ENCODE measurements at places on chromosomes 11 and 22. TPM values are rescaled to one million over a fixed set of nuclear protein-coding genes. Genes with fewer than 3 reads are reported as not detected.
A peak's percentile ranks its signal among the peaks of the same experiment; 100 is the strongest.

C11orf68 gene
- polyA plus RNA-seq: 17.0 TPM

DNAJB7 gene
- polyA plus RNA-seq: not detected

PHOX2A gene
- not detected for polyA plus RNA-seq

CHKA gene
- 11.1 TPM for polyA plus RNA-seq

SMTNL1 gene
- not detected for polyA plus RNA-seq

THY1 gene
- 16.5 TPM for polyA plus RNA-seq

GCAT gene
- 3.1 TPM for polyA plus RNA-seq

BCO2 gene
- 0.79 TPM for polyA plus RNA-seq

FANCF gene
- polyA plus RNA-seq: 10.9 TPM

TMPRSS13 gene
- polyA plus RNA-seq: not detected

ZNF214 gene
- 0.70 TPM for polyA plus RNA-seq

MMP27 gene
- polyA plus RNA-seq: not detected

DNA sequence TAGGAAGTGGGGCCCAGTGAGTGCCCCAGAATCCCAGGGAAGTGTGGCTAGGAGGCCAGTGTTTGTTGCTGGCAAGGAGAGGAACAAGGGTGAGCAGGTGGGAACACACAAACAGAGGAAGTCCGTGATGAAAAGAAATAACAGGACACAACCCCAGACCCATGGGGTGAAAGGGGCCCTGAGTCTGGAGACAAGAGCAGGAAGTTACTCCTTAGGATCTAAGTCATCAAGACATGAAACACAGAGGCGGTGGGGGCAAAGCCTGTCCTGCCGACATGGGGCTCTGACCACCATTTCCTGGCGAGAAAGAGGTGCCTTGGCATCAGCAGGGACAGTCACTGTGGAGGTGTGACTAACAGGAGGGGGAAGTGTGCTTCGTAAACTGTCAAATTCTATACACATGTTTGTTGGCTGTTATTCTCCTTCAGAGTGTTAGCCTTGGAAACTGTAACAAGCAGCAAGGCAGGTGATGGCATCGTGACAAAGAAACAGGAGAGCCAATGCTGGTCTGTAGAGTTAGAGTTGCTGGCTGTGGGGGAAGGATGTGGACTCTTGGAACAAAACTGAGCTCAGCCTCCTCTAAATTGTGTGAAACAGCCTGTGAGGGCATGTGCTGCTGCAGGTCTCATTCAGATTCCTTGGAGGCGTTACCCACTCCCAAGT is 21.7 kb downstream of the CHST1 start:
- DNase-seq: no peak

DNA sequence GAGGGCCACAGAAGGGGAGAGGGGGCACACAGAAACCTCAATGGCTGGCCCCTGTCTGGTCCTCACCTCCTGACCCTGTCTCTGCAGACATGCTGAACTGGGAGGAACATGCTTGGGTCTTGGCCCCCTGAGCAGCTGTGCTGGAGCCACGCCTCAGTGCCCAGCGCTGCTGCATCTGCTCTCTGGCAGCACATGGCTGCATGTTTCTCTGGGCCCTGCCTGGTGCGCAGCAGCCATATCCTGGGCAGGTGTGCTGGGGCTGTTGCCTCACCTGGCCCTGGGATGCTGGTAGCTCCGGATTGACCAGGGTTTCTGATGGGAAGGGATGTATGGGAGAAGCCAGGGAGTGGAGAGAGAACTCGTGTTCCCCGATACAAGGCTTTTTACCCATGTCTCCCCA is 248.0 kb downstream of the ST3GAL4 start:
- DNase-seq: no peak

DNA sequence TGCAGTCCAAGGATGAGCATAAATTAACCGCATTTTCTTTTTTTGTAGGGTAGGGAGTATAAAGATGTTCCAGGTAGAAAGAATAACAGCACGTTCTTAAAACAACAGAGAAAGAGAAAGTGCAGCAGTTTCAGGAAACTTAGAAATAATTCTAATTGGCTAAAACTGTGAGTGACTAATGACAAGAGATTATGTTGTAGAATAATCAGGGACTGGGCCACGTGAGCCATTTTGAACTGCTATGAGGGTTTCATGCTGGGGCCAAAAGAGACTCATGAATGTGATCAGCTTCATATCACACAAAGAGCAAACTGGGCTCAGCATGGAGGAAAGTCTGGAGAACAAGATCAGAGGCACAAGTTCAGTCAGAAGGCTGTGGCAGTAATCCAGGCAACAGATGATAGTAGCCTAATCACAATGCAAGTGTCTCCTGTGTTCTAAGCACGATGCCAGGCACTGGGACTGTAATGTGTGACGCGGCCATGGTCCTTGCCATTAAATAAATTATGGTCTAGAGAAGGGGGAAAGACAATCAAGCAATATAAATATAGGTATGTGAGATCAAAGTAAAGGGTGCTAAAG is 17.9 kb downstream of the CWF19L2 start:
- no peak for DNase-seq

- DNase-seq: no peak
Observed at GRCh38 chr11:66531841-66532240, 14.0 kb downstream of the ZDHHC24 start.

DNA sequence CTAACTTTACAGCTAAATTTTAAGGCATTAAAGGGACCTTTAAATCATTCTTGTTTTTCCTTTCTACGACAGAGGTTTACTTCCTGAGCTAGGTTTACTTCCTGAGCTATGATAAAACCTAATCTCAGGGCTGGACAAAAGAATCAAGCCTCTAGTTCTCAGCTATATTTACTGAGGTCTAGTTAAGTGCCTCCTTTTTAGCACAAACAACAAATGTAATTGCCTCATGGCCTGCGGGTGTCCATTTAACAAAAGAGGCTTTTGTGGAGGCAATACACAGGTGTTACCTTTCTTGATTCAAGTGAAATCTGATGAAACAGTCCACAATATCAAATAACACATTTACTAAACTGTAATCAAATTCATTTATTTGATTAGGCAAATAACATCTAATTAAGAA is 67.3 kb downstream of the IMMP1L start:
- no peak for DNase-seq

- DNase-seq: no peak
Observed at GRCh38 chr11:111000400-111001080, 245.0 kb upstream of the POU2AF2 start.

DNA sequence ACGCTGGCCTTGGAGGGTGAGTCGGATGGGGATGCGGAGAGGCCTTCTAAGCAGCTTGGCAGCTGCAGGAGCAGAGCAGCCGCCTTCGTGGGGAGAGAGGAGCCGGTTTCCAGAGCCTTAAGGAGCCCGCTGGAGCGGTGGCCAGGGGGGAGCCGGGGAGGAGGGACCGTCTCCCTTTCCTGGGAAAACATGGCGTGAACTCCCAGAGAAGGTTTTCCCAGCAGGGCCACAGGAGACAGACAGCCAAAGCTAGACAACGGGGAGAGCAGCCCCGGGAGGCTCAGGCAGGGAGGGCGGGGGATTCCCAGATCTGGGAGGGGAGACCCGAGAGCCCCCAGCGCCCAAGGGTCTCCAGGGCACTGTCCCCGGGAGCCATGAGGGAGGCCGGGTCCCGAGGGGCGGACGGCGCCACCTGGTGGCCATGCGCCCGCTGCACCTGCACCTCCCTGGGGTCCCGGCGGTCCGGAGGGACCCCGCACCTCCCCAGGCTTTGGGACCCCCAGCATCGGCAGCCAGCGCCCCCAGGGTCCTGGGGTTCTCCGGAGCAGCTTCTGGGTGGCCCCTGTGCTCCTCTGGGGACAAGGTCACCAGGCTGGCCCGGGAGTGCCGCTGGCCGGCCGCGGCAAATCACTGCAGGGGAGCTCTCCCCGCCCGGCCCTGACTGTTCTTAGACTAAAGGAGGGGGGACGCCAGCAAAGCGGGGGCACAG is 2.4 kb upstream of the SYT8 start:
- peak; percentile 69 for DNase-seq

GRCh38 chr11:70191495-70192140 is 11.5 kb upstream of the FADD start:
- peak; percentile 79 for DNase-seq

DNA sequence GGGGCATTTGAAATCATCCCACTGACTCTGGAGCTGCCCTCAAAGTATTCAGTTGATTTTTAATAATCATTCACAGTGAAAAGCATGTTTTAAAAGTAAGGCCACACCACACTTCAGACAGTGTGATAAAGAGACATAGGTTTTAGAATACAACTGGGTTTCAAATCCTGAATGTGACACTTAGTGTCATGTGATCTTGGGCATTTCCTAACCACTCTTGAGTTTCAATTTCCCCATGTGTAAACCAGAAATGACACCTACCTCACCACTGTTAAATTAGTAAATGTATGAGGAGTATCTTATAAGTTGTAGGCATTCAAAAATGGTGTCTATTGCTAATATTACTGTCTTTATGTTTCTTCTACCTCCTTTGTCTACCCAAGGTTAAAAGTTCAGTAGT is 5.4 kb downstream of the TMEM123 start:
- DNase-seq: no peak

- DNase-seq: no peak
Observed at GRCh38 chr11:72703267-72704008, 29.2 kb upstream of the PDE2A start.

DNA sequence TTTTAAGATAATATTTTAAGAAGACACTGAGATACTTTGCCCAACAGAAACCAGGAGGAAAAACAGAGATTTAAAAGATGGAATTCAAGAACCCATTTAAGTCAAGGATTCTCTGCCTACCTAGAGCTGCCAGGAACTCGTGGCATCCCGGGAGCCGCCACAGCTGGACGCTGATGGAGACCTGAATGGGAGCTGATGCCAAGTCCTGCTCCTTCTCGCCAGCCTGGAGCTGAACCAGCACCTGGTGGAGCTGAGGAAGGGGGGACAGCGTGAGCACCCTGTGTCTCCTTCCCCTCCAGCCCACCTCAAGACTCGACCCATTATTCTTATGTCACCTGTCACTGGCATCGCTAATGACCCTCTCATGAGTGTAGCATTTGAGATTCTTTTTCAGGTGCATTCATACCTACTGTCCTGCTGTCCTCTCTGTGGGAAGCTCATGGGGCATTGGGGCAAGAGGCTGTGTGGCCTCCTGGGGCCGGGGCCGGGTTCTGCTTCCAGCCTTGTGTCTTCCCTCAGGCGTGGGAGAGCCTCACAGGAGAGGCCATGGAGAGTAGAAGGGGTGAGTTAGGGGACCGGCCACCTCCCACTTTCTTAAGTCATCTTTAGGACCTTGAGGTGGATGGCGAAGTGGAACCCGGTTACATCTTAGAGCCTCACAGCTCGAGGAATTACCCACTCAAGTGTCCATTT is 70.8 kb upstream of the PITPNB start:
- DNase-seq: no peak

DNA sequence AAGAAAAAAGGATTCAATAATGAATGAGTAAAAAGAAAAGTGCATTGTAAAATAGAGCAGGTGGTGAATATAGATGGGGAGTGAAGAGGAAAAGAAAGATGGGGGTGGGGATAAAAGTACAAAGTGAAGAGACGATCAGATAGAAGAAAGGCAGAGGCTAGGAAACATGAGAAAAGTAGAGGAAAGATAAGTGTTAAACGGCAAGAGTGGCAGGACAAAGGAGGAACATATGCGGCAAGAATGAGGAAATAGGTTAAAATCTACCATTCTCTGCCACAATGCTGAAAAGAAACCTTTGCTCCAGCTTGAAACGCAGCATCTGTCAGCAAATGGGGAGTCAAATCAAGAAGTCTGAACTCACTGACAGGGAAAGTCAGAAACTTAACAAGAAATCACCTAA is 6.8 kb downstream of the FUT4 start:
- DNase-seq: no peak

Measured in A549 (cell line).